ENCODE measurements at places on chromosomes 5 and 9.
A peak's percentile ranks its signal among the peaks of the same experiment; 100 is the strongest.

- DNase-seq: no peak
Measured at GRCh38 chr5:150241298-150242160, 48.0 kb downstream of the CAMK2A start.

GRCh38 chr9:133880851-133881661 is 111.1 kb downstream of the VAV2 start:
- no peak for DNase-seq

GRCh38 chr5:123450114-123450513 is 26.9 kb upstream of the CEP120 start:
- no peak for DNase-seq

- DNase-seq: no peak
Measured at GRCh38 chr5:72255670-72256069, 64.4 kb downstream of the MRPS27 start.

DNA sequence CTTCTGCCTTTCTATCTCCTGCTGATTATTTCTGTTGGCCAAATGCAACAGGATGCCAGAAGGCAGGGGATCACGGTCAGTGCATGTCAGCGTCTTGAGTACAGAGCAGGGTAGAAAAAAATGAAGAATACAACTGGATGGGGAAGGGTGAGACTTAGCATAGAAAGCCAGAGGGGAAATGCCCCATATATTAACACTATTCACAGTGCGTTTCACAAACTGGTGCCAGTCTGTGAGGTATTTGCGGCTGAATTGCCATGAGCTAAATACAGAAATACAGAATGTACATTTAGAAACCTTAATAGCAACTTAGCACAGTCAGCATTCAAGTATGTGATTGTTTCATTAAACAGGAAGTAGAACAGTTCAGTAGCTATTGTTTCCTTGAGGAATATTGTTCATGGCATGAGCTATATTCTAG is 31.0 kb upstream of the SLC1A3 start:
- peak; percentile 14 for DNase-seq

GRCh38 chr9:77726289-77726688 is 78.2 kb upstream of the GNA14 start:
- no peak for DNase-seq

- no peak for DNase-seq
Measured at GRCh38 chr5:16144416-16144815, 35.2 kb downstream of the MARCHF11 start.

DNA sequence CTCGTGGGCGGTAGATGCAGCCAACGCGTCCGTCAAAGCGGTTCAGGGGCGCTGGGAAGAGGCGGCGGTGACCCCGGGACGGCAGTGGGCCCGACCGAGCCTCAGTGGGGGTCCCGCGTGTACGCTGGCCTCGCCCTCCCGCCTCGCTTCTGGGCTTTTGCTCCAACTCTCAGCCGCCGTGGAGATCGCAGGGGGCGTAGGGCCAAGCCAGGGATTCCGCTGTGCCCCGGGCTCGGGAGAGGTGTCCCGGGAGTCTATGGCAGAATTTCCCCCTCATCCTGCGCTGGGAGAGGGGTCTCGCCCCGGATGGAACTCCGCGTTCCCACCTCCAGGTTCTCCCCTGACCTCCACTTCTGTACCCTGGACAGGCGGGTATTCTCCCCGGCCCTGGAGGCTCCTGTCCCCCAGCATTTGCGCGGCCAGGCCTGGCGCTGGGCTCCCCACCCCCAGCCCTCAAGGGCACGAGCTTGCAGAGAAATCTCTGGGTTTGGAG is 131.9 kb downstream of the MRPL36 start:
- no peak for DNase-seq

- no peak for DNase-seq
Measured at GRCh38 chr9:21119093-21119770, 22.4 kb downstream of the IFNW1 start.

DNA sequence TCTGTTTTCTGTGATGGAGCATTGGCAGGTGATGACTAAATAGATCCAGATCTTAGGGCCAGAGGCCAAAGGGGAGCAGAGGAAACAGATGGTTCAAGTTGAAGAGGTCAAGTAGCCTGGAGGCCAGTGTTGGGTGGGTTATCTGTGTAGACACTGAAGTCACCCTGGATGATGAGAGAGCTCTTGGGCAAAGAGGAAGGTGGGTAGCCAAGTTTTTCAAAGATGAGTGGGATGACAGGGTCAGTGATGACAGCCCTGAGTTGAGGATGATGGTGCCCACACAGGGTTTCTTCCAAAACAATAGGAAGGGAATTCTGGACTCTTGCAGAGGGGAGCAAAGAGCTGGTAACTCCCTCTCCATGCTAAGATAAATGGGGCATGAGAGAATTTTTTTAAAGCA is 76.6 kb downstream of the CD180 start:
- DNase-seq: no peak

DNA sequence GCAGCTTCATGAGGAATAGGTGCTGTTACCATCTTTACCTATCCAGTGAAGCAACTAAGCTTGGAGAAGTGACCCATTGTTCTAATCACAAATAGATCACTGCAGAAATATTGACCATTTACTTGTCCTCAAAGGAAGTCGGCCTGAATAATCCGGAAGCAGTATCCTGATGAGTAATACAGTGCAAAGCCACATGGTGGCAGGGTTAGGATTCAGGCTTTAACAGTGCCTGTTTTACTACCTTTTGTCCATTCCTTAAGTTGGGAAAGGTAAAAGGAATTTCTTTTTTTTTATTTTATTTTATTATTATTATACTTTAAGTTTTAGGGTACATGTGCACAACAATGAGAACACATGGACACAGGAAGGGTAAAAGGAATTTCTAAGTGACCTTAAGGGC is 336.3 kb downstream of the KDM4C start:
- DNase-seq: no peak

DNA sequence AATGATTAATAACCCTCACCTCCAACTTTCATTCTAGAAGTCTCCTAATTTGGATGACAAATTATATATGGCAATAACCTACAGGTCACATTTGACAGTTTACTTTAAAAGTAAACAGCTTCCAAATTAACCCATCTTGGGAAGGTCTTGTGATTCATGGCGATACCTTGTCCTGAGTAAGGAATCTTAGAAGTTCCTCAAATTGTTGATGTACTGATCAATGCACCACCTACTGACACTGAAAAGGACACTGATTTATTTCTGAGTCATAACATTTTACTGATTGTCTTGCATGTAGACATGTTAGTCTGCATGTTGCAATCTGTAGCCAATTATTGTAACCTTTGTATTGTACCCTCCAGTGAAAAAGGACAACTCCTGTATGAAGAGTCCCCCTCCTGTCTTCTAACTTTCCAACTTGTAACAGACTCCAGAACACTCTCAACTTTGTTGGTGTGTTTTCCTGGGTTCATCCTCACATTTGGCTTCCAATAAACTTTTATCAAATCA is 16.0 kb upstream of the SLC22A5 start:
- DNase-seq: no peak

DNA sequence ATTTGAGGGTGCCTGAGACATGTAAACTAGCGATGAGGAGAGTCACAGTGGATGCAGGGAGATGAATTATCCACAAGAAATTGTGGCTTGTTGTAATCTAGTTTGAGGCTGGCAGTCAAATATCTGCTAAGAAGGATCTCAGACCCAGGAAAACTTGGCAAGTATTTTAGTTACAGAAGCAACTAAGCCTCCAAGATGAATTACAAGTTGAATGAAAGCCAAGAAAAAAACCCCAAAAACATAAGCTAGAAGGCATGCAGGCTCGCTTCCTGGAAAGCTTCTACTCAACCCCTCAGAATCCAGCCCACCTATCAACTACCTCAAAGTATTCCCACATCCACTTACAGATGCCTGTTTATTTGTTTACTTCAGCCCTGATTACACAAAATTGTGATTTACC is 696.9 kb downstream of the MAT2B start:
- peak; percentile 61 for DNase-seq

DNA sequence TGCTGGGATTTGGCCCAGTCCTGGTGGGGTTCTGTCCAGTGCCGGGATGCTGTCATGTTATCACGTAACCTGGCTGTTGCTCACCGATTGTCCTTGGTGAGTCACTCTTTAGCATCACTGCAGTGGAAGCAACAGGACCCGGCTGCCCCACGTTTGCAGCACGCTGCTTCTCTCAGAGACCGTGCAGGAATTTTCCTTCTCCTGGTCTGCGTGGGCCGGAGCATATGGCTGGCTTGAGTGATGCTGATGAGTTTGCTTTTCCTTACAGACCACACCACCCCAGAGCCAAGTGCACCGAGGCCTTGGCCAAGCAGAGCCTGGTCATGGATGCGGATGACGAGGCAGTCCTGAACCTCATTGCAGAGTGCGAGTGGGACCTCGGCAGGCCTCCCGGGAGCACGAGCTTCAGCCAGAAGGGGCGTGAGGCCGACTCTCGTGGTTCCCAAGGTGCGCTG is 21.4 kb downstream of the CEP72 start:
- DNase-seq: no peak

DNA sequence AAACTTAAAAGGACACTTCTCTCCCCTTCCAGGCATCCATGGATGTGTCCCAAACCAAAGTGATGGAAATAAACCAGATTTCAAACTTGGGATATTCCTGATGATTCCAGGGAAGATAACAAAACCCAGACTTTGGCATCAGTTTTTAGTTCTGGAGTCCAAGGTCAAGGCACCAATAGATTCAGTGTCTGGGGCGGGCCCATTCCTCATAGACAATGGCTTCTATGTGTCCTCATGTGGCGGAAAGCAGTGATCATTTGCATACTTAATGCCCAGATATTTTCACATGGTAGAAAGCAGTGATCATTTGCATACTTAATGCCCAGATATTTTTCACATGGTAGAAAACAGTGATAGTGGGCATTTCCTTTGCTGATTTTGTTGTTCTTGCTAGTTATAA is 151.4 kb upstream of the DAP start:
- no peak for DNase-seq

- DNase-seq: no peak
Measured at GRCh38 chr9:137174722-137175293, 3.0 kb upstream of the TMEM210 start.

Measured in fibroblast of skin of left quadriceps (primary cell).